Jurkat, Clone E6-1 (cell line): ENCODE measurements at places on chromosomes 5 and 9.
A peak's percentile ranks its signal among the peaks of the same experiment; 100 is the strongest.

DNA sequence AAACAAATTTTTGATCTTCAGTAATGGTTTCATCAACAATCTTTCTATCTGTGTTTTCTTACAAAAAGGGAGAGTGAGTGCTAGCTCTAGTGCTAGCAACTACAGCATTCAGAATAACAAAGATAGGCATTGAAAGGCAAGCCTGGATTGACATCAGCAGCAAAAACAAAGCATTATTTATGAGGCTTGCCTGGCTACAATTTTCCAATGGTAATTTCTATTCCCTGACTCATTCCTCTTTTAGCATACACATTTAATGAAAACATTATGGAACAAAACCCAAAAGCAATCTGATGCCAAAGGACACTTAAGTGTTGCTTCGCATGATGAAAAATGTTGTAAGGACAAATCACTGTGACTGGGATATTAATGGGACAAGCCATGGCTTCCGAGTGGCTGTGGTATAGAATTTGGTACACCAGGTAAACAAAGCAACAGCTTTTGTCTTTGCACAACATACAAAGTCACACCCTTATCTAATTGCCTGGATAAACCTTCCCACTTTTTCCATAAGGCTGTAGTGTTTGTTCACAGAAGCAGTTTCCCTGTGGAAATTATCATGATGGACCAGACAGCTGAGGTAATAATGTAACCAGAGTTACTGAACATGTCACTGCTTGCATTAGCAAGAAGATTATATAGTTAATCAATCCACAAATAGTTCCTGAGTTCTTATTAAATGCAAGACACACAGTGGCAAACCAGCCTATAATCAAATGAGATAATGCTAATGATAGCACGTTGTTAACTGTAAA lies 179.8 kb upstream of the EDIL3 start:
- DNase-seq = no peak

GRCh38 chr5:110306650-110307049 lies 419.8 kb downstream of the TMEM232 start:
- DNase-seq = no peak

DNA sequence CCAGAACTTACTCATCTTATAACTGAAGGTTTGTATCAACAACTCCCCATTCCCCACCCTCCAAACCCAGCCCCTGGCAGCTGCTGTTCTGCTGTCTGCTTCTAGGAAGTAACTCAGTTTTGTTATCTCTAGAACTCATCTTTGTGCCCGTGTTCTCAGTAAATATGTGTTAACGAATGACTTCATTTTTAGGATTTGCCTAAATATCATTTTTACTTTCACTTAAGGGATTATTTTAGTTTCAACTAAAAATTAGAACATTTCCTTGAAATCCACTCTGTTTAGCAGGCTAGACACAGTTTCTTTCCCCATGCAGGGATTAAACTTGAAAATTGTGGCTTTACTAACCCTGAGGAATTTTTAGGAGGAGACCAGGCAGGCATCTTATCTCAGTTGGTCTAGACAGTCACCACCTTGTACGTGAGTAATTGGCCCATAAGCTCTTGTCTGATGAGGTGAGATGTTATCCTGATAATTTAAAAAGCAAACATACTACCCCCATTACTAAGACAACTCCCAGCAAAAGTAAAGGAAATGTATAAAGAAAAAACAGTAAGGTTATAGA lies 68.2 kb upstream of the TNFAIP8 start:
- DNase-seq = no peak

- peak; percentile 18 for DNase-seq
These were observed 381.9 kb upstream of the ZNF462 start for GRCh38 chr9:106481013-106481609.

DNA sequence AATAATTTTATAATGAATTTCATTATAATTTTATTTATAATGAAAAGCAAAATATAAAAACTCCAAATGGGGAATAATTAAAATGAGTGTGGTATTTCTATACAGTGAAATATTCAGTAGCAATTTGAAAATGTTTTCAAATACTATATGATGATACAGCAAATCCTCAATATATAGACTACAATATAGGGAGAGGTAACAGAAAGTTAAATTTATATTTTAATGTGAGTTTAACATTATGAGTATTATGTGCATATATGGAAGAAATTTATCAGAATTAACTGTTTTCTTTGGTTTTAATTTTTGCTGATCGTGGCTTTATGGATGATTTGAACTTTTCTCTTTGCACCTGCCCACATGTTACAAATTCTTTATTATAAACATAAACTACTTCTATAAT lies 500.9 kb upstream of the ARRDC3 start:
- DNase-seq = no peak

GRCh38 chr9:6506571-6506970 lies 93.6 kb downstream of the UHRF2 start:
- DNase-seq = no peak

GRCh38 chr9:21233258-21233657 lies 5.2 kb upstream of the IFNA17 start:
- DNase-seq = no peak

DNA sequence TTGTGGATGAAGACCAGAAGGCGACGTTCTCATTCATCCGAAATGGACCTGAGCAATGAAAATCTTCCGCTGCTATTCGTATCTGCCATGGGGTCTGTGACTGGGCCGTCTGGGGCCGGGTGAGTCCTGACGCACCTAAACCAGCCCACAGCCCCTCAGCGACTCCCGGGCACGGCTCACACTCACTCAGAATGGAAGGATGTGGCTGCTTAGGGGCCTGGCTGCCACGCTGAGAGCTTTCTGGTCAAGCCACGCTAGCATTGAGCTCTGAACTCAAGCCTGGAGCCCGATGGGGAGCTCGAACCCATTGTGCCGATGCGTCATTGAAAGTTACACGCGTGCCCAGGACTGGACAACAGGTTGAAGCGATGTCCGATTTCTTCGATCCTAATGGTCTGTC lies 97.8 kb downstream of the MRPL36 start:
- DNase-seq = no peak

- DNase-seq = no peak
These were observed 394.0 kb downstream of the CETN3 start for GRCh38 chr5:90015584-90016018.

GRCh38 chr5:135223404-135223803 lies 175.6 kb downstream of the MACROH2A1 start:
- DNase-seq = no peak

DNA sequence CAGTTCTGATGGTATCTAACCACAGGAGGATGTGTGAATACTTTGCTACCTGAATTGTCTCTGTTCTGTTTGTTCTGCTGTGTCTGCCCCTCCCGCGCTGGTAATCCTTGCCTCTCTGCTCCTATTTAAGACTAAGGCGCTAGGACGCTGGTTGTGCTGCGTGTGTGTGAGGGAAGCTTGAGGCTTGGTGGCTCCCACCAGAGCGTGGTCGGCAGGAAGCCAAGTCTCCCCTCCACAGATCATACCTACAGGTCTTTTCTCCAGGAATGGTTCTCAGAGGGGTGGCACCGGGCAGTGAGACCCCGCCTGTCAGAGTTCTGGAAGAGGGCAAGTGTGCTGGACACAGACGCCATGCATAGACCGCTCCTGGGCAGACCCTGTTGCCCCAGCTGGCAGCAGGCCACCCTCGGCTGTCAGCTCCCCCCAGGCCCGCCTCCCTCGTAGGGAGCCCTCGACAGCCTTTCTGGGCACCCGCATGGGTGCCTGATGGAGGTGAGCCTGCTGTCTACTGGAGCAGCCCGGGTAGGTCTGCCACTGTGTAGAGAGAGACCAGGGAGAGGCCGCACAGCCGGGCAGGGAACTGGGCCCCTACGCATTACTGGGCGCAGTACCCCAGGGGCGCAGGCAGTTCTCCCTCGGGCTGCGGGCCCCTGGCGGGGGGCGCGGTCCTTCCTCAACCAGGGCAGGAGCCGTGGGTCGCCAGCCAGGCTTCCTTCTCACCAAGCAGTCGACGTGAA lies 53.4 kb upstream of the ROR2 start:
- DNase-seq = no peak

GRCh38 chr5:41527201-41527779 lies 16.9 kb upstream of the PLCXD3 start:
- no peak for DNase-seq

DNA sequence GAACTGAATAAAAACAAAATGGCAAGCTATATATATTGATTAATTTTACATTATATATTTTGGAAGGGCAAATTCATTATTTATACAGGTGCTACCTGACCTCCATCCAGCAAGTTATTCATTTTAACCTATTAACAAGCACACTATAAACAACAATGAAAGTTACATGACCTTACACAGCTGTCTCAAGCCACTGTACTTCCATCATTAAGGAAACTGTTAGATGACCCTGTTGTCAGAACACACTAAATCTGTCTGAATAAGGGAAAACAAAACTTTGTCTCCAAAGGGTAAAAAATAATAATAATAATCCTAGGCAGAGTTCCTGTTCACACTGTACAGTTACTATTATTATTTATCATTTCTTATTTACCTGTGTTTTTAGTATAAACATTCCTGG lies 44.0 kb downstream of the NFIB start:
- no peak for DNase-seq

- no peak for DNase-seq
These were observed 67.2 kb upstream of the DAP start for GRCh38 chr5:10828241-10828640.

DNA sequence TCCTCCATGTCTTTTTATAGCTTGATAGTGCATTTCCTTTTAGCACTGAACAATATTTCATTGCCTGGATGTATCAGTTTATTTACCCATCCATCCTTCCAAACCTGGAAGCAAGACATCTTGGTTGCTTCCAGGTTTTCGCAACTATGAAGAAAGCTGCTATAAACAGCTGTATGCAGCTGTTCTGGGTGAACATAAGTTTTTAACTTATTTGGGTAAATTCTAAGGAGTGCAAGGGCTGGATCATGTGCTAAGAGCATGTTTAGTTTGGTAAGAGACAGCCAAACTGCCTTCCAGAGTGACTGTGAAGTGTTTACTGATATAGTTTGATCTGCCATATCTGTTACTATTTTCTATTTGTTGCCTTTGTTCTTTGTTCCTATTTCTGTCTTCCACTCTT lies 58.5 kb downstream of the CSF2 start:
- no peak for DNase-seq

- DNase-seq = no peak
These were observed 6.7 kb downstream of the NRARP start for GRCh38 chr9:137295238-137295811.

- peak; percentile 15 for DNase-seq
These were observed 392.5 kb downstream of the KDM4C start for GRCh38 chr9:7150153-7150890.

GRCh38 chr5:133944263-133945185 lies 23.9 kb downstream of the C5orf15 start:
- peak; percentile 28 for DNase-seq

DNA sequence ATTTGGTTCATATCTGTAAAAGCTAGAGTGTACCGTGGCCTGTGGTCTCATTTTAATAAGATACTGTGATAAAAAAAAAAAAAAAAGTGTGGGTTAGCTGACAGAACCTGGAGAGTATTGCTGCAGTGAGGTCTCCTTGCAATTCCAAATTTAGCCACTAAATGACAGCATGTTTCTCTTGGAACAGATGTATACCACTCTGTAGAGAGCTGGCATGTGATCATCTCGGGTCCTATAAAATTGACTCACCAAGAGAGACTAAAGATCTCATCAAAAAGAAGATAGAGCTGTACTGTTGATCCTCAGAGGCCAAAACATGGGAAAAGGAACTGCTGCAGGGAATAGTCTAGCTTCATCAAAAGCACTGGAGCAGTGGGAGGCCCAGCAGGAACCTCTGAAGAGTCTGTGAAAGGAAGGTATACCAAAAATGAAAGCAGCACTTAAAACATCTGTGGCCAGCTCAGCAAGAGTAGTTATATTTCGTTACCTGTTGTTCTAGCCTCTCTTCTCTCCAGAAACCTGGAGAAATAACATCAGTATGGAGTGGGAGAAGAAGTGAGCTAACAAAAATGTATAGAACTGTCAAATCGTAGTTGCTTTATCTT lies 826.8 kb downstream of the EFNA5 start:
- DNase-seq = peak; percentile 10

DNA sequence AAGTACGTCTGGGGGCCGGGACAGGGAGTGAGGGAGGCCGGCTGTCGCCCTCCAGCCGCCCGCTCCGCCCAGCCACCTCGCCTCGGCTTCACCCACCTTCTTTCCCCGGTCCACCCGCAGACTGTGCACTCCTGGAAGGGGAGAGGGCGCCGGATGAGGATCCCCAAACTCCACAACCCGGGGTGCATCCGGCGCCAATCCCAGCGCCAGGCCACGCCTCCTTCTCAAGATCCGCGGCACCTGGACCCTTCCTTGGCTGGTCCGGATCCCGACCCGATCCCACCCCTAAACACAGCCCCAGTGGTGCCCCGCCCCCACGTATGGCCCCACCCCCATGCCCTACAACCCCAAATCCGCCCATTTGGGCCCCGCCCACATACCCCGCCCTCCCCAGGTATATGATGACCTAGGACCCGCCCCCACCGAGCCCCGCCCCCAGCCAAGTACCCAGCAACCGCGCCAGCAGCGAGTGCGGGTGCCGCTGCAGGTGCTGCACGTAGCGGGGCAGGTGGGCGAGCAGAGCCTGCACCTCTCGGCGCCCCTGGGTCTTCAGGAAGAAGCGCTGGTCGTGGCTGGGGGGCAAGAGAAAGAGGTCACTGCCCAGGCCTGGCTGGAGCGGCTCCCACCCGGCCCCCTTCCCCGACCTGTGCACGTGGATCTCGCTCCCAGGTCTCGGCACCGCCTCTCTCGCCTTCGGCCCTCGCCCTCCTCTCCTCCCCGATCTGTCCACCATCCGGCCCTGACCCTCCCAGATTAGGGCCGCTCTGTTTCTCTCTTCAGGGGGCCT lies 3.2 kb downstream of the PIP5KL1 start:
- DNase-seq = no peak

GRCh38 chr9:109423877-109424276 lies 74.2 kb downstream of the PTPN3 start:
- DNase-seq = no peak

GRCh38 chr9:118023644-118024043 lies 319.4 kb downstream of the TLR4 start:
- no peak for DNase-seq

- DNase-seq = no peak
These were observed 119.7 kb downstream of the FANCC start for GRCh38 chr9:95197692-95198271.

GRCh38 chr9:98660541-98660940 lies 48.2 kb downstream of the GABBR2 start:
- no peak for DNase-seq

DNA sequence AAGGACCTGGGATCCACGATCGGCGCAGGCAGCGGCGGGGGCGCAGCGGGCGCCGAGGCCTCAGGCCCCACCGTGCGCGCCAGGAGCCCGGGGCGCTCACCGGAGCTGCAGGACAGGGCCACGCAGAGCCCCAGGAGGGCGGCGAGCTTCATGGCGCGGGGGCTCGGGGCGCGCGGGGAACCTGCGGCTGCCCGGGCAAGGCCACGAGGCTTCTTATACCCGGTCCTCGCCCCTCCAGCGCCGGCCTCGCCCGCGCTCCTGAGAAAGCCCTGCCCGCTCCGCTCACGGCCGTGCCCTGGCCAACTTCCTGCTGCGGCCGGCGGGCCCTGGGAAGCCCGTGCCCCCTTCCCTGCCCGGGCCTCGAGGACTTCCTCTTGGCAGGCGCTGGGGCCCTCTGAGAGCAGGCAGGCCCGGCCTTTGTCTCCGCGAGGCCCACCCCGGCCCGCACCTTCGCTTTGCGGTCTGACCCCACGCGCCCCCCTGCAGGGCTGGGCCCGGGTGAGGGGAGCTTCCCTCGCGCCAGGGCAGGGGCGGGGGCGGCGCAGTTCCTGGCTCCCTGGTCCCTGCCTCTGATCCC lies at the start of gene SCGB3A1:
TSS of gene SCGB3A1 (minus strand) at position 189 of the 577 bp plus-strand sequence. CDS start at position 152, 37 bp downstream.
- DNase-seq = no peak

- no peak for DNase-seq
These were observed 574 bp downstream of the SLC35A4 start for GRCh38 chr5:140565024-140565779.

- no peak for DNase-seq
These were observed 48.2 kb downstream of the ANXA1 start for GRCh38 chr9:73199886-73200285.
